Renal pelvis (tissue), 12 donors: ENCODE measurements at places on chromosomes 1 and 21.
A peak's percentile ranks its signal among the peaks of the same experiment; 100 is the strongest.

DNA sequence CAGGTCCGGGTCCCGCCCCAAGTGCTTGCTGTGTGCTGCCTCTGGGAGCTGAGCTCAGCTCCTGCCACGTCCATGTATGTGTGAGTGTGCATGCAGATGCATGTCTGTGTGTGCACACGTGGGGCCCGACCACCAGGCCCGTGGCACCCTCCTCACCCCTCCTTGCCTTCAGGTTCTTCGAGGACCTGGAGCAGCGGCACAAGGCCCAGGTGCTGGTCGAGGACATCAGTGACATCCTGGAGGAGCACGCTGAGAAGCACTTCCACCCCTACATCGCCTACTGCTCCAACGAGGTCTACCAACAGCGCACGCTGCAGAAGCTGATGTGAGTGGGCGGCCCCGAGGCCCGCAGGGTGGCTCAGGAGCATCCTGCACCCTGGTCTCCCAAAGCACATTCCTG lies 18.4 kb downstream of the ARHGEF16 start:
- no peak for DNase-seq

DNA sequence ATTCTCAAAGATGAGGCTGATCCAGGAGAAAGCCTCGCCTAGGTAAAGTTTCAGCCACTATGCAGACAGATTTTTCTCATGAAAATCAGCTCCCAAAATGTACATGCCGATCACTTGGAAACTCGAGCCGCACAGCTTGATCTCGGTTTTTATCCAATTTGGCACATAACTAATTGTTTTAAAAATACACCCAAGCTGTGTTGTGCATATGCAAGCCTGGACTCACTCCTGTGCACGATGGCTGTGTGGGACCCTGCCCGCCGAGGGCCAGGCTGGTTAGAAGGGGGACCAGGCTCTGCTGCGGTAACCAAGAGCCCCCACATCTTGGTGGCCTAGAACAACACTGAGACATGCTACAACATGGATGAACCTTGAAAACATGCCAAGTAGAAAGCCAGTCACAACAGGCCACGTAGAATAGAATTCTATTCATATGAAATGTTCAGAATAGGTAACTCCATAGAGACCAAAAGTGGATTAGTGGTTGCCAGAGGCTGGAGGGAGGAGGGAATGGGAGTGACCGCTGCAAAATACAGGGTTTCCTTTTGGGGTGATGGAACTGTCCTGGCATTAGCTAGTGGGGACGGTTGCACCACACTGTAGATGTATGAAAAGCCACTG lies 16.1 kb upstream of the LDLRAP1 start:
- no peak for DNase-seq

- no peak for DNase-seq
Observed at GRCh38 chr1:76786222-76786621, 81.1 kb upstream of the ST6GALNAC5 start.

GRCh38 chr21:42790520-42791065 lies 88.7 kb downstream of the WDR4 start:
- DNase-seq: no peak

GRCh38 chr1:159012495-159012894 lies 2.8 kb downstream of the IFI16 start:
- DNase-seq: no peak

- no peak for DNase-seq
Observed at GRCh38 chr1:219940707-219941106, 12.3 kb upstream of the SLC30A10 start.

- DNase-seq: no peak
Observed at GRCh38 chr1:55503663-55504305, 288.6 kb upstream of the USP24 start.

GRCh38 chr1:241518476-241519307 lies 863 bp downstream of the FH start:
- no peak for DNase-seq

DNA sequence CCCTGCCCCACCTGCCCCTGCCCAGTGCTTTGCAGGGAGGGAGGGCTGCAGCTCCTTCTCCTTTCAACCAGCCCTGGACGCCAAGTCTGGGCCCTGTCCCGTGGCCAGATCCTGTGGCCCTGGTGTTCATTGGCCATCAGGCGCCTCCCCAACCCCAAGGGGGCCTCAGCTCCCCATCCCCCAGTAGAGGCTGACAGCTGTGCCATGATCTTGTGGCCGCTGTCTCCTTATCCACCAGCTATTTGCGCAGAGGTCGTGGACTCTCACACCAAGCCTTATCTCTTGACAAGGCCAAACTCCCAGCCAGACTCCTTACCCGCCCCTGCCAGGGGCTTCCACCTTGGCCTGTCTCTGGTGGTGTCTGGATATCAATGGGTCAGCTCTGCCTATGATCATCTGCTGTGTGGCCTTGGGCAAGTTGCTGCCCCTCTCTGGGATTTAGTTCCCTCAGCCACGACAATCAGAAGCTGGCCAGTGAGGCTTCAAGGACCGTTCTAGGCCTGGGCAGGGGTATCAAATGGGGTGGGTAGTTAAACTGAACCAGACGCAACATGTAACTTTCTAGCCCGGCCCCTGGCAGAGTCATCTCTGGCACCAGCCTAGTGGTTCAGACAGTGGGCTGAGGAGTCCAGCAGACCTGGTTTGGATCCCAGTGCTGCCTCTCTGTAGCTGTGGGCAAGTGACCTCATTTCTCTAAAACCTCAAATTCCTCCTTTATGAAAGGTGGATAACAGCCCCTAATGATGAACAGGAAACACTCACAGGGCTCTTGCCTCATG lies 3.3 kb upstream of the COL8A2 start:
- no peak for DNase-seq

GRCh38 chr1:30853350-30853749 lies 55.2 kb downstream of the SDC3 start:
- DNase-seq: no peak

- no peak for DNase-seq
Observed at GRCh38 chr1:213103377-213104306, 52.6 kb downstream of the RPS6KC1 start.

DNA sequence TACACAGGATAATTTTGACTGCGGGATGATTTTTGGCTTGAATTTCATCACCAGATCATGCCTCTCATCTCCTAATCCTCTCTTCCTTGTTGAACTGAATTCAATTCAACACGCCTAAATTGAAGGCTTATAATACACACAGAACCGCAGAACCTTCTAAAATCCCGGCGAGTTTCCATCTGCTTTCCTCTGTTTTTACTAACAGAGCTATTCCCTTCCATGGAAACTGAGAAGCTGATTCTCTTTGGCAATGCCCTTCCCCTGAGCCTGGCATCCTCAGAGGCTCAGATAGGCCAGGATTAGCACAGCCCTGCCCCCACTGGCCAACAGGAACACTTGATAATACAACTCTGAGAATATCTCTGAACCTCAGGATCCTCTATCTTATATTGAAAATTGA lies 130.2 kb downstream of the CAPN8 start:
- DNase-seq: no peak

DNA sequence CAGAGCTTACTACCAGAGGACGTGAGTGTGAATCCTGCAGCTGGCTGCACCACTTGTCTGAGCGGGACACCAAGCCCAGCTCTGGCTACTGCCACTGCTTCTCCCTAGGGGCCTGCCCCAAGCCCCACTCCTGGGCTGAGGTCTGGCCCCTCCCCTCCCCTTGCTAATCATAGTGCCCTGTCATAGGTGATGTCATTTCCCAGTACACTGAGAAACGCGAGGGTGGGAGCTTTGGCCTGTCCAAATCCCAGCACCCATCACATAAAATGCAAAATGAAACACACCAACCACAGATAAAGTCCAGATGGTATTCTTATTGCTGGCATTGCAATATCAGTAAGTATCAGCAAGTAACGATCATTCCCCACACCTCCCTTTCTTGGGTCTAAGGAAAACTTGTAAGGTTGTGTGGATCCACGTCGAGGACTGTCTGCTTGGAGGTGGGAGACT lies 77.7 kb downstream of the TOMM20 start:
- DNase-seq: no peak

GRCh38 chr1:186682736-186683135 lies 2.5 kb upstream of the PTGS2 start:
- DNase-seq: no peak

DNA sequence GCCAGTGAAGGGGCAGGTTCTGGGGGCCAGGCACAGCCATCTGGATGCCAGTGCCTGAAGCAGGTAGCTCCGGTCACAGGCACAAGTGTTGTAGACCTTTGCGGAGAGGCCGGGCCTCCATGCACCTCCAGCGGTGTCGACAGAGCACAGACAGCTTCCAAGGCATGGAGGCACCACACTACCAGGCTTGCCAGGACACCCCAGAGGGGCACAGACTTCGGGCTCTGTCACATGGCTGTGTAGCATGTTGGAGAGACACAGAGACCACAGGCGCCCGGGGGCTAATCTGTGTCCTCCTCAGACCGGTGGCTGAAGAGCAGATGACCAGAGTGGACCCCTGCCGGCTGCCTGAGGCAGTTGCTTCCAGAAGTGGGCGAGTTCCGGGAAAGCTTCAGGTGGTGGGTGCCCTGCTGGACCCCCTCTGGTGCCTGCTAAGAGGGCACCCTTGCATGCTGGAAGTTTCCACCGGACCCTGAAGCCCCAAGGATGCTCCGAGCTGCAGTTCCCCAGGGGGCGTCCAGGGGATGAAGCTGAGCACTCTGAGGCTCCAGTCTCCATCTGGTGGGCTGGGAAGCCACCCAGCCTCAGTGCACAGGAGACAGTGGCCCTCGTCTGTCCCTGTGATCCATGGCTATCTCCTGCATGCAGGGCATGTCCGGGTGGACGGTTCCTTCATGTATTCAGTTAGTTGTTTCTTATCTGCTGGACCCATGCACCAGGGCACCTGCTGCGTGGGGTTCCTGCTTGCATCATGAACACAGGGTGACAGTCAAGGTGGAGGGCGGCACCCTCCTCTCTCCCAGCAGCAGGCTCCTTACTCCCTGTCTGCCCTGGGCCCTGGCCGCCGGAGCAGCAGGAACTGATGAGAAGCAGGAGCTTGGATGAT lies 82.4 kb downstream of the OBSCN start:
- DNase-seq: no peak

DNA sequence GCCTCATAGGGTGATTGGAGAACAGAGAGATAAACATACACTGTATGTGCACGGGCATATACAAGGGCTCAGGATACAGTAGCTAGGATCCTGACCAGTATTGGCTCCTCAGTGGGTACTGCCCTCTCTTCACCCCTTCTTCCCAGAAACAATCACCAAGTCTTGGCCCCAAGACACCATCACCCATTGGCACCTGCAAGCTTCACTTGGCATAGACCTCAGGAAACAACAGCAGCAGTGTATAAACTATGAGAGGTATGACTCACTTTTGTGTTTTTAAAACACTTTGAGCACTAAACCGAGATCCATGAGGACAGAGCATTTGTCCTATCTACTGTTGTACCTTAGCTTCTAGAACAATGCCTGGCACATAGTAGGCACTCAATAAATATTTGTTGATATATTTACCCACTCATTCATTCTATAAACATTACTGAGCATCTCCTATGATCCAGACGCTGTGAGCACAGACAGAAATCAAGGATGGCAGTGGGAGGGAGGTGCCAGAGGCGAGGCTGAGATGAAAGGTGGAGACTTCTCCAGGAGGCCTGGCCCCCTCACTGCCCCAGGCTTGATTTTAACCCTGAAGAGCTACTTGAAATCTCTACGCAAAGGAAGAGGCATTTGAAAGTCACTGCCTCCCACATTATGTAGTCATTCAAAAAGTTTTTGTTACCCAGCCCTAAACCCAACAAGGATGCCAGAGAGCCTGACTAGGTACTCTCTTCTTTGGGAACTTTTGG lies 95.2 kb downstream of the CAMK2N1 start:
- no peak for DNase-seq

- no peak for DNase-seq
Observed at GRCh38 chr1:60483509-60483908, 409.9 kb upstream of the C1orf87 start.

DNA sequence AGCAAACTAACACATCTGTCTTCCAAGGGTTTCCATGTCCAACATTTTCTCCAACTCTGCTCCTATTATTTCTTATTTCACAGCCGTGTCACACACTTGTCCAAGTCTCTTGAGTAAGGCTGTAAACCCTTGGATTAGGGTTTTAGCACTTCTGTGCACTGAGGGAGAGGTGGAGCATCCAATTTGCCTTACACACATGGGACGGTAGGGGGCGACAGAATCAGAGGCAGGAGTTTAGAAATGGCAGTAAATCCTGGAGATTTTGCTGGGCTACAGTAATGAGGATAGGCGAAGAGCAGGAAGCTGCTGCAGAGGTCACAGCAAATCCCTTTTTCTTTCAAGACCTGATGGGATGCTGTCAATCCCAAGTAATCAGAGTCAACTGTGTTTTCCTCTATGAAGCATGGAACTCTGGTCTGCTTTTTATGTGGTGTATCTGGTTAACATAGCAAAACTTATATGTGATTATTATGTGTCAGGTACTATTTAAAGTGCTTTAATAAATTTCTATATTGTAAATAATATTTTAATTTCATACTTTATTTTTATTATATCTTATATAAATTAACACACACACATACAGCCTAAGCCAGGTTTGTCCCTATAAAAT lies 15.4 kb upstream of the LCE5A start:
- DNase-seq: peak; percentile 17

- no peak for DNase-seq
Observed at GRCh38 chr21:46182548-46183336, 1.5 kb downstream of the SPATC1L start.

DNA sequence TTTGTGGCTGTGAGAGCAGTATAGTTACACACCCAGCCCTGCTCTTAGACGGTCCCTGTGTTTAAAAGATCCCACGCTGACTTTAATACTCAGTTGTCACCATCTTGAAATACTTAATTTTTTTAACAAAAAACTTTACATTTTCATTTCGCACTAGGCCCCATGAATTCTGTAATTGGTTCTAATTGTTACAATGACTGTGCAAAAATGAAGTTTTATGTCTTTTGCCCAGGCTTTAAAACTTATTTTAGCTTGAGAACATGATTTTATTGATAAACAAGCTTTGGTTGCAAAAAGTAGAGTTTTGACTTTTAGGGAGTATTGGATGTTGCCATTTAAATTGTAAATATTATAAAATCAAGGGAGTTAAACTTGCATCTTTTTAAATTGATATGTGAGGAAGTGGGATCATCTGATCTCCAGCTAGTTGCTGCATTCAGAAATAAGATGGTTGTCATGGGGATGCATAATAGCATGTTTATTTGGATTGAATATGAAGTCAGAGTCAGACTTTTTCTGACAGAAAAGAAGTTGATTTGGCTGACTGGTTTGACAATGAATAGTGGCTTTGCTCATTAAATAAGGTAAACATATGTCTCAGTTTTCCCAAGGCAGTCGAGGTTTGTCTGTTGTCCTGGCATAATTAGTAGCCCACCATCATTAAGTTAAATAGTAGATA lies 23.0 kb upstream of the CRP start:
- DNase-seq: no peak

- DNase-seq: peak; percentile 86
Observed at GRCh38 chr1:156583821-156584622, 4.5 kb downstream of the TTC24 start.

- DNase-seq: no peak
Observed at GRCh38 chr1:168235548-168235885, 9.7 kb downstream of the SFT2D2 start.

DNA sequence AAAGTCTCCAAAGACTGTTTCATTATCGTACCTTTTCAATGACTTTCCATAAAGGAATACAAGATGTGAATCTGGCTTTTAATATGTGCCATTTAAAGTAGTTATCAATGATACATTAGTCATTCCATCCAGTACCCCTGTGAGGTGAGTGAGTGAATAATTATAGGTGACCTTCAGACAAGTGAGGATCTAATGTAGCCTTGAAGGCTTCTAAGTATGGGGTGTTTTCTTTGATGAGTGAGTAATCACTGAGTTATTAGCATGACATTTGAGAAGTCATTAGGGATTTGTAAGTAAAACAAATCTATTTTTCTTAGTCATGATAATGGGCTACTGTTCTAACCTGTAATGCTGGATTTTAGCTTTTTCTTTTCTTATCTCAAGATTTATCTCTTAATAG lies 831.4 kb downstream of the ADGRL2 start:
- DNase-seq: no peak
